ENCODE measurements at places on chromosomes 6 and 20.

DNA sequence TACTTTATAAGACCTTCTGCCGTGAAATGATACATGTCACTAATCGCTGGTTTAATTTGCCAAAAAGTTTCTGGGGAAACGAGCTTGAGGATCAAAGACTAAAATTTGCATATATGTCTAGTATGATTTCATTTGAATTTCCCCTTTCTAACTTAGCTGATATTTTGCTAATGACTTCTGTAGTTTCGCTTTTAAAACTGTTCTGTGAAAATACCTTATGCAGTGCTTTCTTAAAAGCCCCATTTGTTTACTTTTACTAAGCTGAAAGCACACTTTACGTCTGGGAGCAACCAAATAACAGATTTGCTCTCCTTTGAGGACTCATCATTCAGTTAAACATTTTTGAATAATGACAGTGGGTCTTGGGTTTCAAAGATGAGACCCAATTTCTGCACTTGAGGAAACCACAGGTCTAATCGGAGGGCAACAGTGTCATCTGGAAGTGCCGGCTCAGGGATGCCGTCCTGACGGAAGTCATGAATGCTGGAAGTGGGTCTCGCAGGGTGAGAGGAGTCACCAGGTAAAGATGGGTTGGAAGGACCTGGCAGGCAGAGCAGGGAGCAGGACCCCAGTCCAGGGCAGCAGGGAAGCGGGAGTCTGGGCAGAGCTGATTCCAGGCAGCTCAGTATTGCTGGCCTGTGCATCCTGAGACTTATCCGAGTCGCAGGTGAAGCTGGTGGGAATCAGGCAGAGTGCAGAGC, 33.2 kb downstream of the PLEKHG1 start:
- no peak for DNase-seq

GRCh38 chr20:48457193-48458002, 370.4 kb downstream of the PREX1 start:
- no peak for DNase-seq

- no peak for DNase-seq
These were observed 98.7 kb downstream of the TRERF1 start for GRCh38 chr6:42352856-42353564.

GRCh38 chr6:30096829-30097228, 16.1 kb downstream of the TRIM31 start:
- no peak for DNase-seq

DNA sequence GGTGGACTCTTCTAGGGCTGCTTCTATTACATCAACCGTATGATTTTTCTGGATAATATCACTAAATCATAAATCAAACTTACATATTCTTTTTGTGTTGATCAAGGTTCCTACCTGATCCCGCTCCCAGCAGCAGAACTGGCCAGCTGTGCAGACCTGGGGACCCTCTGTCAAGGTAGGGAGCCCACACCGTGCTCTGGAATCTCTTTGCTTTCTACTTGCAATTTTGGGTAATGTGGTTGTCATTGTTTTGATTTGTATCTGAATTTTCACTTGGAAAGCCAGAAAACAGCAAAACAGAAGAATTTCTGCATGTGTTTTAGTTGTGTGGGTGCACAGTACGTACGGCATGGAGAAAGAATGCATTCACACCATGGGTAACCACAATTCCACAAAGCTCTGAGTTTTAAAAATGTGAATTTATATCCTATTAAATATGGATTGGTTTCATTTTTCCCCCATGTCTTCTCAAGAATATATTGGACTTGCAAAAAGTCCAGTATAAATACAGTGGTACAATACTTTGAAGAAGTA, 80.1 kb downstream of the ADGRG6 start:
- no peak for DNase-seq

DNA sequence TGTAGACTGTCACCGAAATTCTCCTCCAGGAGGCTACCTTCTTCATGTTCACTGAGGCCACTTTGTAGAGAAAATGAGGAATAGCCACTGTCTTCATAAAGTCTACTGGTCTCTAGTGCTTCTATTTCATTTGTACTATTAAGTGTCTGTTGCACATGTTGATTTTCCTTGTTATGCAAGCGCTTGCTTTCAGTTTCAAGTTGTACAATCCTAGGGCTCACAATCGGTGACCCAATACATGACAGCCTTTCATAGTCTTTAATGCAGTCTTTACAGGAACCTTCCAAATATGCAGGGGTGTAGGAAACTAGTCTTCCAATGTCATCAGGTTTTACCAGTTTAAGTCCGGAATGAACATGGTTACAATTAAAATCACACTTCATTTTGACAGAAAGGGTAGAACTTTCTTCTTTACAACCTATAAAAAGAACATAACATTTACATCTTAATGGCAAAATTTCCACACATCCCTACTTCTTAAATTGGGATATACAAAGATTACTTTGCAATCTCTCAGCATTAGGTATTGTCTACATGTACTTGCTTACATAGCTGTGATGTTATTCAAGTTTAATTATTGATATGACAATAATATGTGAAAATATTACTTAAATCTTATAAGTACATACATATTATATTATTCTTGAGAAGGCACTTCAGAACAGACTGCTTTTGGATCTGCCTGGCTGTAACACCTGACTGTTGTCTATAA, 7.5 kb downstream of the FBXO5 start:
- no peak for DNase-seq

- peak; percentile 82 for DNase-seq
These were observed 203.3 kb downstream of the ARID1B start for GRCh38 chr6:156980515-156980914.
